ENCODE measurements at places on chromosomes 2 and 18. TPM values are rescaled to one million over a fixed set of nuclear protein-coding genes. Genes with fewer than 3 reads are reported as not detected.

IL36B gene
- not detected for total RNA-seq

PRKAG3 gene
- total RNA-seq: not detected

OTX1 gene
- total RNA-seq: not detected

SPC25 gene
- 40.0 TPM for total RNA-seq

HOXD12 gene
- total RNA-seq: not detected

PID1 gene
- total RNA-seq: 0.17 TPM

PER2 gene
- total RNA-seq: 13.0 TPM

DNA sequence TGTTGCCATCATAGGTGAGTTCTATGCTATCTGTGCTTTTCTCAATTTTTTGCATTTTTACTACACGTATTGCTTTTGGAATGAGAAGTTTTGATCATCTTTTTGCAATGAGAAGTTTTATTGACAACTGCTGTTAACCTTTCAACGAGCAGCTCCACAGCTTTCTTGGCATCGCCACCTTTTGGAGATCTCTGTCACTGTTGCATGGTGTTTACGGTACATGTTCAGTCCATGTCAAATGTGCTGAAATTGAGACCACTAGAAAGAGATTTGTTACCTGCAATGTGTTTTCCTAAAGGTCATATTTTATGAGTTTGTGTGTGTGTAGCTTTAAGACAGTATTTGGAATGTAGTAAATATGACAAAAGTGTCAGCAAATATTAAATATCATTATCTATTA, 120.8 kb downstream of the OSBPL6 start:
- H3K36me3 ChIP-seq: no peaks in the 10 kb centered on the region
- H3K27me3 ChIP-seq: peaks cover 8% of the 10 kb centered on the region
- no peak for DNase-seq
- H3K27ac ChIP-seq: no peak overlapping the region
- no peak overlapping the region for H3K4me3 ChIP-seq

DNA sequence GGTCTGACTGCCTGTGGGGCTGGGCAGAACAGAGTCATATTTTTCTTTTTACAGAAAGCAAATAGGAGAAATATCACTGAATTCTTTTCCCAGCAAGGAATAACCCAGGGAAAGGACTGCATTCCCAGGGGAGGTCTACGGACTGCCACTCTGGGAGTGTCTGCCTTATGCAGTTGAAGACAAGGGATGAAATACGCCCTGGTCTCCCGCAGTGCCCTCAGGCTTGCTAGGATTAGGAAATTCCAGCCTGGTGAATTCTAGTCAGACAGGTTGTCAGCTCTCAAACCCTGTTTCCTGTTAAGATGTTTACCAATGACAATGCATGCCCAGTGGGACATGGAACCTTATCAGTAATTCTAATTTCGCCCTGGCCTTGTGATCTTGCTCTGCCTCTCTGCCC, 30.3 kb upstream of the PDK1 start:
- no peak overlapping the region for H3K27ac ChIP-seq
- no peak overlapping the region for H3K4me3 ChIP-seq
- H3K36me3 ChIP-seq: peaks cover 53% of the 10 kb centered on the region

GRCh38 chr2:213151437-213152064, at the start of gene IKZF2:
IKZF2 (minus strand) TSS chr2:213151612; CDS start chr2:213148629, 2,983 bp downstream.
- peak within 1 kb of the TSS; percentile 90 for H3K27ac ChIP-seq
- H3K27me3 ChIP-seq: peaks cover 30% of the 10 kb centered on the region
- H3K4me1 ChIP-seq: peaks cover 35% of the 10 kb centered on the region
- DNase-seq: peak; percentile 84
- peak within 1 kb of the TSS; percentile 96 for H3K4me3 ChIP-seq

GRCh38 chr2:237474442-237474911, 12.6 kb upstream of the MLPH start:
- H3K27ac ChIP-seq: peak overlapping the region; percentile 83
- peaks cover 24% of the 10 kb centered on the region for H3K27me3 ChIP-seq

DNA sequence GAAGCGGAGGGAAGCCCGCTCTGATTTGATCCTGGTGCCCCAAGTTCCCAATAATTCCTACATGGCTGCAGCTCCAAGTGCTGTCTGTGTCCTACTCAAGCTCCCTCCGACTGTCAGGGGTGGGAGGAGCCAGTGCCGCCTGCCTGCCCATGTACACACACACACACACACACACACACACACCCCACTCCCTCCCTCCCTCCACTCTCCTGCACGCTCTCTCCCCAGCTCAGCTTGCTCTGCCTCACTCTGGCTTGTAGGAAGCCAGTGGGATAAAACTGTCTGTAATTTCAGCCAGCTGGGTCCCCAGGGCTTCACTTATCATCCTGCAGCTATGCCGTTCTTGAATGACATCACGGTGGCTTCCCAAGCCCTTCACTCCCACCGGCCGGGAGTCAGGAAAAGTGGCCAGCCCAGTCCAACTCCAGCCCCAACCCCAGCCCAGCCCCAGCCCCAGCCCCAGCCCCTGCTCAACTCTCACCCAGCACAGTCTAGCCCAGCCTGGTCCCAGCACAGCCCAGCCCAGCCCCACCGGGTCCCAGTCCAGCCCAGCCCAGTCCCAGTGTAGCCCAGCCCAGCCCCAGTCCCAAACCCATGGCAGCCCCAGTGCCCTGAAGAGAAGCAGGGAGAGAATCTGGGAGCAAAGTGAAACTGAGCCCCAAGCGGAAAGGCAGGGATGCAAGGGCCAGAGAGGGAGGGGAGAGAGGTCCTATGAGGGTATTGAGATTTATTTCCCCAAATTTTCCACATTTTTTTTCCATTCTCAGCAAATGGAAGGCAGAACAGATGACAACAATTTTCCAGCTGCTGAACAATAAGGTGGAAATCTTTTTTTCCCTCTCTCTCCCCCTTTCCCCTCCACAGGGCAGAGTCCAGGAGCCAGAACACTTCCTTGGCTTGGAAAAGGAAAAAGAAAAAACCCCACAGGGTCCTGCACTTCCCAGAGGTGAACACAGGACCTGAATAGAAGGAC, 144.0 kb downstream of the TNS1 start:
- H3K4me3 ChIP-seq: no peak overlapping the region
- no peaks in the 10 kb centered on the region for H3K4me1 ChIP-seq
- H3K27ac ChIP-seq: no peak overlapping the region
- no peaks in the 10 kb centered on the region for H3K36me3 ChIP-seq
- no peak for DNase-seq
- no peaks in the 10 kb centered on the region for H3K27me3 ChIP-seq

- peaks cover 31% of the 10 kb centered on the region for H3K4me1 ChIP-seq
- H3K36me3 ChIP-seq: peaks cover 9% of the 10 kb centered on the region
- H3K27me3 ChIP-seq: peaks cover 33% of the 10 kb centered on the region
- no peak overlapping the region for H3K27ac ChIP-seq
- no peak for DNase-seq
These were observed 2.3 kb downstream of the PTGR3 start for GRCh38 chr18:75206452-75207309.

DNA sequence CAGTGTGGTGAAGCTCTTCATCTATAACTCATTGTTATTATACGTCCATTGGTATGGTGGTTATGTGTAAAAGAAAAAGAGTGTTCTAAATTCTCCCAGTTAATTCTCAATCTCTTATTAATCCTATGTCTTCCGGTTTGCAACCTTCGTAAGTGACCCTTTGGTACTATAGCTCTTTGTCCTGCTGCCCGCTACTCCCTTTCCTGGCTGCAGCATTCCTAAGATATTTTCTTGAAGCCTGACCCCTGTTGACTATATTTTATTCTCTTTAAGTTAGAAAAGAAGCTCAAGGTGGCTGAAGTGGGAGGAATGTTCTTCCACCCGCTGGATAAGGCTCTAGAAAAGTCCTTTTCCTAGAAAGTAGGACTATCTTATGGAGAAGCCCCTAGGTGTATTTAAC, 684.8 kb downstream of the SOCS6 start:
- no peaks in the 10 kb centered on the region for H3K4me1 ChIP-seq
- DNase-seq: no peak
- H3K27ac ChIP-seq: no peak overlapping the region
- H3K27me3 ChIP-seq: no peaks in the 10 kb centered on the region

DNA sequence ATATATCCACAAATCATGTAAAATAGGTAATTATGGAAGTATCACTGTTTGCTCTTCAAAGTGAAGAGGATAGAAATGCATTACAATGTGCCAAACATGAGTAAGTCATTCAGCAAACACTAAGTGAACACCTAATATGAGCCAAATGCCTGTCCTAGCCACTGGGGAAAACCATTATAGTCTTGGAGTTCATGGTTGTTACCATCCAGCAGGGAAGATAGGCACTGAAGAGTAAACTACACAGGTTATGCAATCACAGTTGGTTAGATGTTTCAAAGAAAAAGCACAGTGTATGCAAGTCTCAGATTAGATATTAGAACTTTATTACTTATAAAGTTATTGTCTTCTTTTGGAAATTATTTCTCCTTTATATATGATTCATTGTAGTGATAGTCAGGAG, 3.9 kb upstream of the SERPINB2 start:
- H3K4me1 ChIP-seq: no peaks in the 10 kb centered on the region
- peaks cover 11% of the 10 kb centered on the region for H3K27me3 ChIP-seq
- H3K4me3 ChIP-seq: no peak overlapping the region
- no peaks in the 10 kb centered on the region for H3K36me3 ChIP-seq

- no peaks in the 10 kb centered on the region for H3K27me3 ChIP-seq
These were observed 14.0 kb upstream of the HRH4 start for GRCh38 chr18:24446453-24446852.

GRCh38 chr2:86372641-86373502, 35.4 kb upstream of the REEP1 start:
- peaks cover 5% of the 10 kb centered on the region for H3K27me3 ChIP-seq
- DNase-seq: no peak
- no peak overlapping the region for H3K4me3 ChIP-seq

DNA sequence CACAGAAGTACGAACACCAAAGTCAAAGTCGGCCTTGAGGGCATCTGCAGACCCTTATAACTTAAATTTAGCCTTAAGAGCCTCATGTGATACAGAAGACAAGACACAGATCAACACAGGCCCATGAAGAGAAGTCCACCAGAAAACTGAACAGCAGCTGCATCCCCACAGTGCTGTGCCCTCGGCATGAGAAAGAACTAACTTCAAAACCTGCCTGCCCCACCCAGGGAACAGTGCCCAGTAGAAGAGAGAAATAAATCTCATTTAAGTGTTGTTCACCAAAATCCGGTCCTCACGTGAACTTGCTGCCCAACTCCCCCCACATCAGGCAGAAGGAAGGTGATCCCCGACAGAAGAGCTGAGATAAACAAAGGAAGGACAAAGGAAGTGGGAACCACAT, 73.7 kb downstream of the PXDN start:
- no peak overlapping the region for H3K27ac ChIP-seq
- no peaks in the 10 kb centered on the region for H3K36me3 ChIP-seq
- no peaks in the 10 kb centered on the region for H3K4me1 ChIP-seq
- H3K27me3 ChIP-seq: peaks cover 9% of the 10 kb centered on the region
- H3K4me3 ChIP-seq: no peak overlapping the region

DNA sequence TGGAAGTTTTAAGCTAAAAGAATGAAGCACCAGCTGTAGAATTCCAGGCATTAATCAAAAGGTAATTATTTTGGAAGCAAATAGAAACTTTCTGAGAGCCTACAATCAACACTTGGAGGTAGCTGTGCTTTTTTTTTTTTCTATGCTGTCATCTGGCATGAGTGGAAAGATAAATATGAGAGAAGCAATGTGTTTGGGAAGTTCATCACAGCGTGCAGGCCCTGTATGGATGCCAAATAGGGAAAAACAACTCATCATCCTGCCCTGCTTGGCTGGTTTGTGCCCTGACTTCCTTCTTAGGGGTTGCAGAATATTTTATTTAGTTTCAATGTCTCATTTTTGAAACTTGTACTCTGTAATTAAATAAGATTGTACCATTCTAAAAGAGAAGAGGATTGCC, 437.4 kb downstream of the PIK3C3 start:
- DNase-seq: no peak
- no peak overlapping the region for H3K4me3 ChIP-seq
- H3K36me3 ChIP-seq: no peaks in the 10 kb centered on the region
- H3K4me1 ChIP-seq: no peaks in the 10 kb centered on the region
- no peaks in the 10 kb centered on the region for H3K27me3 ChIP-seq
